ENCODE measurements at places on chromosomes 4 and X. TPM values are rescaled to one million over a fixed set of nuclear protein-coding genes. Genes with fewer than 3 reads are reported as not detected.

Gene TMSB15C
- total RNA-seq, result 0.17 TPM

DNA sequence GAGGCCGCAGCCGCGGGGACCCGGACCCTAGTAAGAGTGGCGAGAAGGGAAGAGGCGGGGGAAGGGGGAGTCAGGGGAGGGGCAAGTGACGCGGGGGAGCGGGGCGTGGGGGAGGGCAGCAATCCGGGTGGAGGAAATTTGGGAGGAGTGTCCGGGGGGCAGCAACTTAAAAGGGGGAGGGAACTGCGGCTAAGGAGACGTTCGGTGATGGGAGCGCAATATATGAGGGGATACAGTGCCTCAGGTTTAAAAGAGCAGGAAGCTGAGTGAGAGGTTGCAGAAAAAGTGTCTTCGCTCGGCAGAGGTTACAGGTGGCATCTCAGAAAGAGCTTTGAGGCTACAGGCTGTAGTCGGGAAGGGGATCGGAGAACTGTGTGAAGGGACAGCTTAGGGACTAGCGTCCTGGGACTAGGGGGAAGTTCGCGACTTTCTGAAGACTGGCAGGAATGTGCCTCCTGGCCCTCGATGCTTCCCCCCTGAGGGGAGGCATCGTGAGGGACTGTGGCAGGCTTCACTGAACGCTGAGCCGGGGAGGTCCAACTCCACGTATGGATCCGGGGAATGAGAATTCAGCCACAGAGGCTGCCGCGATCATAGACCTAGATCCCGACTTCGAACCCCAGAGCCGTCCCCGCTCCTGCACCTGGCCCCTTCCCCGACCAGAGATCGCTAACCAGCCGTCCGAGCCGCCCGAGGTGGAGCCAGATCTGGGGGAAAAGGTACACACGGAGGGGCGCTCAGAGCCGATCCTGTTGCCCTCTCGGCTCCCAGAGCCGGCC, 519 bp downstream of the FOXO4 start:
- DNase-seq, result peak; percentile 49

GRCh38 chr4:70958681-70959080, 34.8 kb upstream of the DCK start:
- DNase-seq, result no peak

DNA sequence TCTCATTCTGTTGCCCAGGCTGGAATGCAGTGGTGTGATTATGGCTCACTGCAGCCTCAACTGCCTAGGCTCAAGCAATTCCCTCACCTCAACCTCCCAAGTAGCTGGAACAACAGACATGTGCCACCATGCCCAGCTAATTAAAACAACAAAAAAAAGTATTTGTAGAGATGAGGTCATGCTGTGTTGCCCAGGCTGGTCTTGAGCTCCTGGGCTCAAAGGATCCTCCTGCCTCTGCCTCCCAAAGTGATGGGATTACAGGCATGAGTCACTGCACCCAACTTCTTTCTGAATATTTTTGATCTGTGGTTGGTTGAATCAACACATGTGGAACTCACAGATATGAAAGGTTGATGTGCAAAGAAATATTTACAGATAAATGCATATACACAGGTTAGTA, 18.5 kb upstream of the SEPTIN11 start:
- DNase-seq, result no peak

Gene CBLL2
- total RNA-seq, result not detected

Gene NDNF
- total RNA-seq, result 7.6 TPM

GRCh38 chr4:185702147-185702663, 109.8 kb downstream of the SORBS2 start:
- no peak for DNase-seq

- peak; percentile 47 for DNase-seq
These were observed 1.4 kb upstream of the SORCS2 start for GRCh38 chr4:7190691-7191545.

DNA sequence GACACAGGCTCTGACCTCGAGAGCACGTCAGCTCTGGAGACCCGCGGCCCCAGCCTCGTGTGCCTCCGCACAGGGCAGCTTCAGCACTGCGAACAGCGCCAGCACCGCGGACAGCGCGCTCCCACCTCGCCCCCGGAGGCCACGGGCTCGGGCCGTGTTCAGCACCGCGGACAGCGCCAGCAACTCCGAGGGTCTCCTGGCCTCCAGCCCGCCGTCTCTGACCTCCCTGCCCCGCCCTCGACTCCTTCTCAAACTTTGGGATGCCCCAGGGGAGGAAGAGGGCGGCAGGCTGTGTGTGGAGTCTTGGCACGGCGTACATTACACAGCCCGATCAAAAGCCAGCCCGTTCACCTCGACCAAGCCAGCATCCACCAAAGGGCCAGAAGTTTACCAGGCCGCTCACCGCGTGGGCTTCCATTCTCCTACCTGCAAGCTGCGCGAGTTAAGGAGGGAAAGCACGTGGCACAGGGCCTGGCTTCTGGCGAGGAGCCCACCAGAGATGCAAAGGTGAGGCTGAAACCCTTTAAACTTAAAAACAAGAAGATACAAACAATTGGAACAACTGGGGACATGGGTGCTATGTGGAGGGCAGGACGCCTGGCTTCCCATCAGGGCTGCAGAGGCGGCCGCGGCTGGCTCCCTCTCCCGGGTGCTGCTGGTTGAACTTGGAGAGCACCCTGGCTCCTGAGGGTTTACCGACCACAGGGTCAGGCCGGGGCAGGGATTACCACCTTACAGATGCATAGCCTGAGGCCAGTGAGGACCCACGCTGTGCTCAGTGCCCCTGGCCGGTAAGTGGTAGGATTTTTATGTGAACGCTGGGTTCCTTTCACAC, 4.5 kb upstream of the NKX1-1 start:
- DNase-seq, result peak; percentile 43

GRCh38 chrX:38008658-38009057, 2.3 kb downstream of the SYTL5 start:
- DNase-seq, result no peak

Gene CCNI
- total RNA-seq, result 166 TPM

Gene DSPP
- total RNA-seq, result not detected

DNA sequence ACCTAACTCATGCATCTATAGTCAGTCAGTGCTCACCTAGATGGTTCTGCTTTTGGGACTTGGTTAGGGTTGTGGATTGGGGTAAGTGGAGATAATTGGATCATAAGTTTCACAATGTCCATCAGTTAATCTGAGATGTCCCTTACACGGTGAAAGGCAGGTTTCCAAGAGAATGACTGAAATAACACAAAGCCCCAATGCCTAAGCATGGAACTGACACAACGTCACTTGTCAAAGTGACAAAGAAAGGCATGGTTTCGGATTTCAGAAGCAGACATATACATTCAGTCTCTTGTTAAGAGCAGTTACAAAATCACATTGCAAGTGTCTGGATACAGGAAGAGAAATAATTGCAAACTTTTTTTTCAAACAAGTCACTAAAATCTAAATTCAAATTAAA, 1456.9 kb downstream of the TECRL start:
- DNase-seq, result no peak

DNA sequence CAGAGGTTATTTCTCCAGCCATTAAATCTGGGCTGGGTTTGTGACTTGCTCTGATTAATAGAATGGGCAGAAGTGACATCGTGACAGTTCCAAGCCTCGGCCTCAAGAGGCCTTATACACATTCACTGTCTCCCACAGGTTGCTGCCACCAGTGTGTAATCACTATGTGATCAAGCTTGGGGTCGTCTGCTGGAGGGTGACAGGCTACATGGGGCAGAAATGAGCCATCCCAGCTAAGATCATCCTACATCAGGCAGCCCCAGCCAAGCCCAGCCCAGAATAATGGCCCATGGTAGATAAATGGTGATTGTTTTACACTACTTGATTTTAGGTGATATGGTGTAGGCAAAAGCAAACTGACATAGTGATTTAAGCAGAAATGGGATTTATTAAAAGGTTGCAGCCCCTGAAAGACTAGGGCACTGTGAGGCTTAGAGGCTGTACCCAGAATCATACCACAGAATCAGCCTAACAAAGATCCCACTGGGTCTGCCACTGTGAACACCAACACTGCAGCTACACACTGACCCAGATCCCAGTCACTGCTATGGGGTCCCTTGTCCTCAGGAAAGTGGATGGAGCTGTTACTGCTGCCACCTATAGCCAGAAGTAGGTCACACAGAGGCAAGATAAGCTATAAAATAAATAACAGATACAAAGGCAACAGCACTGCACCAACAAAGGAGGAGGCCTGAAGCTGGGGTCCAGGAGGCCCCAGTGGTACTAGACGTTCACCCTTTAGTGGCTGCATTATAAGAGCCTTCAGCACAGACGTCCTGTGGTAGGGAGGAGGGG, 159.6 kb upstream of the RBPJ start:
- no peak for DNase-seq

GRCh38 chrX:45614853-45615252, 414.2 kb upstream of the DIPK2B start:
- no peak for DNase-seq

DNA sequence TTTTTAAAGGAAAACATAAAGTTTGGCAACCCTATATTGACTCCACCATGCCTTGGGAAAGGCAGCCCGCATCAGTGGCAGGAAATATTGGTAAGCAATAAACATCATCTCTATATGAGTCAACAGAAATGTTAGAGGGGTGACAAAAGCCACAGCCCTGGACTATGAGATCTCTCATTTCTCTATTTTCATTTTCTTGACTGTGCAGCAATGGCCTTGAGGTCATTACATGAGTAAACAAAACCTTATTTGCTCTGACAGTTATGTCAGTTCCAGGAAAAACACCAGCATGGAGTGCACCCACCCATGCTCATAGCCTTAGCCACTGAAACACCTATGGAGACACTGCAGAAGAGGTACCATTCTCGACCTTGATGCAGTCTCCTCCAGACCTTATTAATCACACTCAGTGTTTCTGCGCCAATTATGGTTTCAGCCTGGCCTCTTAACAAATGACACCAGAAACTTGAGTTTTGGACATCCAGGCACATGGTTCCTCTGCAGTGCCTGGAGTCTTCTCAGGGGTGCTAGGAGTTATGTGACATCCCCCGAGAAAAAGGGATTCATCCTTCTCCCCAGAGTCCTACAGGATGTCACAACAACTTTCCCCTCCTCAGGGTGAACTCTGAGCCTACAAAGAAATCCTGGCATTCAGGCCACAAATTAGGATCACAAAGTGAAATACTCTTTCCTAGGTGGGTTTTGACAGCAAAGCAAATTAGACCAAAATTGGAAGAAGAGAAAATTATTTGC, 16.0 kb upstream of the HPGD start:
- no peak for DNase-seq

Gene DOCK11
- 2.5 TPM for total RNA-seq

DNA sequence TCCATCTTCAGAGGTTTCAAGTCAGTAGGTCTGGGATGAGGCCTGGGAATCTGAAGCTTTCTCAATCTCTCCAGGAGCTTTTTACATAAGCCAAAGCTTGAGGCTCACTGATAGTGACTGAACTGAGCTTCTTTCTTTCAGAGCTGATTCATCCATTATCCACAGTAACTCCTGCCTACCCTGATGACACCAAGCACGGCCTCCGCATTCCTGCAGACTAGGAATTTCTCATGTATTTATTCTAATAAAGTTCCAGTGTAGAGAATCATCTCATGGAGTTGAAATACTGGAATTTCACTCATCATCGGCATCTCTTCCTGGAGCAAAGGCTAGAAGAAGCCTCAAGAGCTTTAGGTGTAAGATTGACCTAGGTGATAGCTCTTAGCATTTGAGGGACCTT, 12.1 kb upstream of the DCTD start:
- DNase-seq, result no peak

Gene RAB9B
- 2.9 TPM for total RNA-seq

Gene WNK3
- total RNA-seq, result 0.18 TPM

DNA sequence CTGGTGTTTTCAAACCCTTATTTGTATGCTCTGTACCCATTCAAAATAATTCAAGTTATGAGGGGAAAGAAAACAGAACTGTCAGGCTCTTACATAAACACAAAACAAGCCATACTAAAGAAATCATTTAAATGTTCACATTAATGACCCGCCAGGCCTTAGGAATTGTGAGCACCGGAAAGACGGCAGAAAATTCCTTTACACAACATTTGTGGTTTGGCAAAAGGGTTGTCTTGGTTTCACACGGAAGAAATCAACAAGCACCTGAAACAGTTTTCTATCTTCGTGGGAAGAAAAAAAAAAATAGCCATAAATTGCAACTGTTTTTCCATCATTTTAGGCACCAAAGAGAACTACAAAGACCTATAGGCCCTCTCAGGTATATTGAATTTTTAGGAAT, 188.5 kb upstream of the FTHL17 start:
- DNase-seq, result no peak

Gene OGT
- 40.9 TPM for total RNA-seq

- DNase-seq, result no peak
These were observed 12.7 kb upstream of the CXCL8 start for GRCh38 chr4:73727685-73728084.

- peak; percentile 78 for DNase-seq
These were observed 29.2 kb downstream of the HTT-AS start for GRCh38 chr4:3044870-3045819.

DNA sequence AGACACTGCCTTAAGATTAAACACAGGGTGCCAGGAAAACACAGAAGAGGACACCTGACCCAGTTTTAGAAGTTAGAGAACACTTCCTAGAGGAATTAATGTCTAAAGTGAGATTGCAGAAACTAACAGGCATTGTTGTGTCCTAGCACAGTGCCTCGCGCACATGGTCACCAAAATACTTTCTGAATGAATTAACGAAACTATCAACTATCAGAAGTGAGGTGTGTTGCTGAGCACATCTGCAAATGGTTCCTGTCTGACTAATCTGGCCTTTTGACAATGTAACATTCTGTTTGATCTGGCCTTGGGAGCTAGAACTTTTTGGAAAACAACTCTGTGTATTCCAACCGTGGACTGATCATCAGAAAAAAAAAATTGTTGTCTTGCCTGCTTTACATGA, 556.8 kb upstream of the LCORL start:
- DNase-seq, result no peak

- DNase-seq, result no peak
These were observed 175.3 kb downstream of the TSPAN5 start for GRCh38 chr4:98482847-98483806.

- no peak for DNase-seq
These were observed 5.4 kb upstream of the FGG start for GRCh38 chr4:154617820-154618317.

DNA sequence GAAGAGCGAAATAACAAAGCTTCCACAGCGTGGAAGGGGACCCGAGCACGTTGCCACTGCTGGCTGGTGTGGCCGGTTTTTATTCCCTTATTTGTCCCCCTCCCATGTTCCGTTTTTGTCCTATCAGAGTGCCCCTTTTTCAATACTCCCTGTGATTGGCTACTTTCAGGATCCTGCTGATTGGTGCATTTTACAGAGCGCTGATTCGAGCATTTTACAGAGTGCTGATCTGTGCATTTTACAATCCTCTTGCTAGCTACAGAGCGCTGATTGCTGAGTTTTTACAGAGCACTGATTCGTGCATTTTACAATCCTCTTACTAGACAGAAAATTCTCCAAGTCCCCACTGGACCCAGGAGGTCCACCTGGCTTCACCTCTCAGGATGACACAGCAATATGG, 250.9 kb upstream of the EPHA5 start:
- DNase-seq, result no peak

Gene TRPC5OS
- total RNA-seq, result not detected

GRCh38 chr4:92382128-92382527, 78.4 kb downstream of the GRID2 start:
- no peak for DNase-seq

DNA sequence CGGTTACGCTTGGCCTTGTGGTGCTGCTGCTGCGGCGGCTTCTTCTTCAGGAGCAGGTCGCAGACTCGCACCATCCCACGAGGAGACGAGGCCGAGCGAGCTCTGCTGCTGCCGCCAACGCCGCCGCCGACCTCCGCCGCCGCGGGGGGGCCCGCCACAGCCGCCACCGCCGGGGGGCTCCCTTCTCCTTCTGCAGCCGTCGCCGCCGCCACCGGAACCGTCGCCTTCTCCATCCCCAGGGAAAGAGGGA, 237 bp downstream of the ANKRD17 start:
- no peak for DNase-seq

- no peak for DNase-seq
These were observed 62.1 kb upstream of the XIAP start for GRCh38 chrX:123797543-123798447.
